ENCODE measurements at places on chromosomes 12 and 14.

DNA sequence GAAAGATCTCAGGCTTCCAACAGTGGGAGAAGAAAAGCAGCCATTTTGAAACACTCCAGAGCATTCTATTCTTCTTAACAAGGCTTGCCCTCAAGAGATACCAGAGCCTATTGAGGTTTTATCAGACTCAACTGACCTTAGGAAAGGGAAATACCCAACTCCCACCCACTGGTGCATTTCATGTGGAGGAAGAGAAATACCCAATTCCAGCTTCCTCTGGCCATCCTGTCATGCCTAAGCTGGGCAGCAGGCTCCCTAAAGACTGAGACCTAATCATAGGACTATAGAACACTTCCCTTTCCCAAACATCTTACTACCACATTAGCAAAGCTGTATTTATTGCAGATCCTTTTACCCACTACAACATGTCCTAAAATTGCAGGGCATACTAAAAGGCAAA lies 164.5 kb downstream of the KIF21A start:
- no peak for DNase-seq

DNA sequence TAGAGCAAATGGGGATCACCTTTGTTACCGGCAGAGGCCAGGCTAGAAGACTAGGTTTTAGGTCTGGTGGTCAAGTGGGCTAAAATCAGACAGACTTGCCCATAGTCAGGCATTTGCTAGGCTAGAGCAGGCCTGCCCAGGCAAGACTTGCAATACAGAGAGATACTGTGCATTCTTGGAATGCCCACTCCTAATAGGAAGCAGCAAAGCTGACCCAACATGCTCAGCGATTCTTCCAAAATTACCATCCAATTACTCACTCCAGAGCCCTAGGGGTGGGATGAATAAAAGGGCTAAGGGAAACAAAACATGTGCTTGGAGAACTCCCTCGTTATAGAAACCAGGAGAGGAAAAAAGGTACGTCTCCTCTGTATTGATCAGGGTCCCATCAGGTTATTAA lies 187.8 kb upstream of the AMIGO2 start:
- DNase-seq: no peak

DNA sequence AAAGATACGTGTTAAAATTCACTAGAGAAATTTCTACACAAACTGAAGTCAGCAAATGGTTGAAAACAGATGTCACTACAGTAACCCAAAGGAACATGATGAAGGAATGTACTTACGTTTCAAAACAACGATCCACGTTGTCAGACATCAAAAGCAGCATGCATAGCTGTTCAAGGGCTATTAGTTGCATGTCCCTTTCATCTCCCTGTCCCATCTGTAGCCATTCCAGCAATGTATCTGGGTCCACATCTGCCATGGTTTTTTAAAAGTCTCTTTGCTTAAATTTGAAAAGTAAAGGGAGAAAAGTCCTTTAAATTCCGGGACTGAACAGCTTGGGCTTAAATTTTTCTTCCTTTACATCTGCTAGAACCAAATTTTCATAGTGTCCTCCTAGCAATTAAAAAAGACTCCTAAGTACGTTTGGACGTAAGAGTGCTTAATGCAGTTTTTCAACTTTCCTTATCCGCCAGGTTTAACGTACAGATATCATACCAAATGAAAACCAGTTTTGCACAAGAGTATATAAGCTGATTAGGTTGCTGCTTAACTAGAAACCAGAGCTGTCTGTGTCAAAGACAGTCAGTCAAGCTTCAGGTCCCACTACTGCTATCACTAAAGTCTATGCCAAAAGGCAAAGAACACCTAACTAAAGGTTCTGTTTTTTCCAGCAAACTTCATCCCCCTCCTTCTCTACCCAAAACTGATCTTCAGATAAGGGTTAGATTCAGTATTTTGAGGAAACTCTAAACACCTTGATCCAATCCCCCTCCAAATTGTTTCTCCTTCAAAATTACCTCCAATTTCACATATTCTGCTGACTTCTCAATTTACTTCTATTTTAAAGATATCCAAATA lies 1.7 kb downstream of the HECTD1 start:
- DNase-seq: no peak

- DNase-seq: peak; percentile 91
Observed at GRCh38 chr12:52865090-52865944, 16.5 kb upstream of the KRT78 start.

DNA sequence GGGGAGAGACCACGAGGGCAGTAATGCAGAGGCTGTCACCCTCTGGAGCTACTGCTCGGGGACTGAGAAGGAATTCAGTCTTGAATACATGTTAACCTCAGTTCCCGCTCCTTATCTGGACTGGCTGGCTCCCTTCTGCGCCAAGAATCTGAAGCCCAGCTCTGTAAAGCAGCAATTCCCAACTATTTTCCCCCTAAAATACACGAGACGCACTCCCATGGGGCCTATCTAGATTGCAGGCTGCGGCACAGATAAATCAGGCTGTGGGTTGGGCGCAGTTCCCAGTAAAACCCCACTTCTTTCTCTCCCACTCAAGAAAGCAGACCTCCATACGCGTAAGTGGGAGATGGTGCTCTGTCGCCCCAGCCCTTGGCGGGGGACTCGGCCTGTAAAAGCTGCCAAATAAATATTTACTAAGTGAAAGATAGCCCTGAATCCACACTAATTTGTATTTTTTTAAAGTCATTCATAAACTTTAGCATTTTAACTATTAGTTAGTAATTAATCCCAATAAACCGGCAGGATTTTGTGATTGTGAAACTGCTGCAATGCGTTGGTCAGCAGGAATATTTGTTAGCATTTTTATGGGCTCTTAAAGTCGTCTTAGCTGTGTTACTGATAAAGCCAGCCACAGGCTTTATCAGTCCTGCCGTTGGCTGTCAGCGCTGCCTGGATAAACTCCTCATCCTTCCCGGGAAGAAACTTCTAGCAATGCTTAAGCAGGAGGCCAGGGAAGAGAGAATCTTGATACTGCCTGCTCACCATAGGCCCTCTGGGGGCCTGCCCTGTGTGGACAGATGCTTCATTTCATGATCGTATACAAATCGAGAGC lies 17.8 kb downstream of the FBXL14 start:
- DNase-seq: no peak

GRCh38 chr14:55891692-55892091 lies 226.5 kb upstream of the PELI2 start:
- peak; percentile 34 for DNase-seq

GRCh38 chr12:124686370-124687173 lies 119.2 kb upstream of the NCOR2 start:
- no peak for DNase-seq

DNA sequence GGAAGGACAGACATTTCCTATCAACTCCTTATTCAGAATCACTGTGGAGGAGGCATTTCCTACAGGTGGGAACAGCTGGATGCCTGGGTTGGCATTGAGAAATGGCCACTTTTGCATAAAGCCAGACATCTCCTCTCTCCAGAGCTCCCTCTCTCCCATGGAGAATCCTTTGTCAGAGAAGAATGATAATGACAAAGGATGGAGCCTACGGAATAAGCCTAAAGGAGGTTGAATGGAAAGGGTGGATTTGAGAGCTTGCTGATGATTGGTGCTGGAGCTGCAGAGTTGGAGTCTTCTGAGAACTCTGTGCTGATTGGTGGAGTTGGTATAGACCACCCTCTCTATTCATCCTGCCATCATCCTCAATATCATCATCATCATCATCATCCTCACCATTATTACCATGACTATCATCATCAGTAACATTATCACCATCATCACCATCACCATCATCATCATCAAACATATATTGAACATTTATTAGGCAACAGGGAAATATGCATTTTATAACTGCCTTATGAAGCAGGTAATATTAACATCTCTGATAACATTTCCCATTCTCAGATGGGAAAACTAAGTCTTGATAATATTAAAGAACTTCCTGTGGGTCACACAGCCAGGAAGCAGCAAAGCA lies 89.2 kb upstream of the HSPB8 start:
- peak; percentile 26 for DNase-seq

- DNase-seq: no peak
Observed at GRCh38 chr12:91377436-91377835, 194.8 kb upstream of the DCN start.

DNA sequence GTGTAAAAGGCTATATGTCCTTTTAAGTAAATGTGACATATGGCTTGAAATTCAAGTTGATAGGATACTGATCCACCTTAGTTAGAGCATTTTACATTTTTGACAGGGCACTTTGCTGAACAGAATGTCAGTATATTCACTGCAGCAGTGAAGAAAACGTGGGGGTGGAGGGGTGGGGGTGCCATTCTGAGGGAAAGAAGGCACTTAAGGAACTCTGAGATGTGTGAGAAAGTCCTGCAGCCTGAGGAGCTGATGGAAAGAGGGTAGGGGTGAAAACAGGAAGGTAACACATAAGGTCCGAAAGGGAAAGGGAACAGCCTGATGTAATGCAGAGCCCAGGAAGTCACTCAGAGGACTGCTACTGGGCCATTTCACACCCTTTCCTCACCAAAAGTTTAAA lies 265.5 kb upstream of the GRIP1 start:
- DNase-seq: no peak

DNA sequence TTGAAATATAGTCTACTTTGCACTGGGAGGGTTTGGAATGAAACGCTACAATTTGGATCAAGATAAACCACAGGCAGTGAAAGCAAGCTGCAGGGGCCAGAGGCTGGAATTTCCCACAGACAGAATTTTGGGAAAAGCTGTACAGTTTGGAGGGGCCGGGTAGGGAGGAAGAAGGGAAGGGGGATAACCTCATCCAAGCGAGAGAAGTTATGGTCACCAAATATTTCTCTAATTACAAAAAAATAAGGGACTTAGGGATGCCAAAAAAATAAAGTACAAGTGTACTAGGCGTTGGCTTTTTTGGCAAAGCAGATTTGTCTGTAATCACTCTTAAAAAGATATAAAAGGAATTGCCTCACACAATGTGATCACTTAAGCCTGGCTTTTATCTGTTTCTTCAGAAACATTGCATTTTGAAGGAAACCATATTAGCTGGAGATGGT lies 31.2 kb upstream of the ADGRD1 start:
- DNase-seq: no peak

- no peak for DNase-seq
Observed at GRCh38 chr12:2429032-2429431, 365.7 kb upstream of the FKBP4 start.

GRCh38 chr12:115201966-115202365 lies 518.0 kb upstream of the TBX3 start:
- DNase-seq: no peak

DNA sequence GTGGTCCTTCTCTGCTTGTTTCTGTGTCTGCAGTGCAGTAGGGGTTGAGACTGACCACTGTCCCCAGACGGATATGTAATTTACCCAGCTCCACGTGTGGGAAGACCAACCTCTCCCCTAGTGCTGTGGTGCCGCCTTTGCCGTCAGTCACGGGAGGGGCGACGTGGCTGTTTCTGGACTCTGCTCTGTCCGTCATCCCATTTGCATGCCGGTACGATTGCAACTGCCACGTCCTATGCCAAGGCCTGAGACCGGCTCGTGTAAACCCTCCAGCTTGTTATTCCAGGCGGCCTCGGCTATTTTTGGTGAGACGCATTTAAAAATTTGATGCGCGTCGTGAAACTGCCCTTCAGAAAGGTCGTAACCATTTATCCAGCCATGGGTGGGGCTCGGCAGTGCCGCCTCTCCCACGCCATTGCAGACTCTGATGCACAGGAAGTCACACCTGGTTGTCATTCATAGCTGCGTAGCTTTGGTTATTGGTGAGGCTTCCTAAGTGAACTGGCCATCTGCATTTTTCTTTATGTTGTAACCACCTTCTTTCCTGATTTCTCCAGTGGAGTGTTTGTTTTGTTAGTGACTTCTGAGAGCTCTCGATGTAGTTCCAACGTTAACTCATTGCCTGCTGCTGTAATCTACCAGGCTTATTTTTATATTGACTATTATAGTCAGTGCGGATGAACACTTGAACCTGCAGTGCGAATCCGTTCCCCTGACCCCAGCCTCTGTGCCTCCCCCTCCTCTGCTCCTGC lies 75.1 kb downstream of the ADGRD1 start:
- no peak for DNase-seq

DNA sequence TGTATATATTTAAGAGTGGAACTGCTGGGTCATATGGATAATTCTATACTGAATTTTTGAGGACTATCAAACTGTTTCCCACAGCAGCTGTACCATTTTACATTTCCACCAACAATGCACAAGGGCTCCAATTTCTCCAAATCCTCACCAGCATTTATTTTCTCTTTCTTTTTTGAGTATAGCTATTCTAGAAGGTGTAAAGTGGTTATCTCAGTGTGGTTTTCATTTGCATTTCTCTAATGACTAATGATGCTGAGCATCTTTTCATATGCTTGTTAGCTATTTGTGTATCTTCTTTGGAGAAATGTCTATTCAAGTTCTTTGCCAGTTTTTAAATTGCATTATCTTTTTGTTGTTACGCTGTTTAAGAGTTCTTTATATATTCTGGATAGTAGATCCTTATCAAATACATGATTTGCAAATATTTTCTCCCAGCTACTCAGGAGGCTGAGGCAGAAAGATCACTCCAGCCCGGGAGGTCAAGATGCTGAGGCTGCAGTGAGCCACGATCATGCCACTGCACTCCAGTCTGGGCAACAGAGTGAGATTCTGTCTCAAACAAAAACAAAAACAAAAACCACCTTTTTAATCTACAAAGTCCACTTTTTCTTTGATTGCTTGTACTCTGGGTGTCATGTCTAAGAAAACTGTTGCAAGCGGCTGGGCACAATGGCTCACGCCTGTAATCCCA lies 32.8 kb downstream of the GTF2A1 start:
- DNase-seq: no peak

DNA sequence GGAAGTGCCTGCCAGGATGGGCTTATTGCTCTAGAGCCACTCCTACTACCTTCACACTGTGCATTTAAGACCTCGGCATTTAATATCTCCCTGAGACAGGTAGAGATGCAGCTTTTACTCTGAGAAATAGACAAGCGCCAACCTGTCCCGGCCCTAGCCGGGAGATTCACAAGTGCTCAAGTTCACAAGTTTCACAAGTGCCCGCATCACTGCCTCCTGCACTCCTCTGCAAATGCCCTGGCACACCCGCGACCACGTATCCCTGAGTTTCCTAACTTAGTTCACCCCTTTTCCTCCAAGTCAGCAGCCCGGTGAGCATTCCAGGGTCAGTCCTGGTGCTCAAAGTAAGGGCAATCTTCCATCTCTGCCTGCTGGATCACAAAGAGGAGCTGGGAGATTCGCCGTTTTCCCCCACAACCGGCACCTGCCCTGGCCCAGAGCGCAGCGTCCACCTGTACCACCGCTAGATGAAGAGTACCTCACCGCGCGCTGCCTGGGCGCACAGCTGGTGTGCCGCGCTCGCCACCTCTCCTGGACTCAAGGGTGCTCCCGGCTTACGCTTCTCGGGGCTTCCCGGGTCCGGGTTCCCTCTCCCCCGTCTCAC lies 5.0 kb upstream of the SLC38A4 start:
- DNase-seq: peak; percentile 46

- no peak for DNase-seq
Observed at GRCh38 chr12:68739891-68740290, 6.1 kb upstream of the SLC35E3 start.

All from WTC11 (cell line).